Pancreas (tissue), 10 donors: ENCODE measurements at places on chromosomes 11 and 22.

- H3K27ac ChIP-seq: no peak overlapping the region
- no peaks in the 10 kb centered on the region for H3K36me3 ChIP-seq
- H3K4me3 ChIP-seq: no peak overlapping the region
- no peaks in the 10 kb centered on the region for H3K4me1 ChIP-seq
- H3K27me3 ChIP-seq: no peaks in the 10 kb centered on the region
Measured at GRCh38 chr11:77003963-77004362, 30.2 kb upstream of the B3GNT6 start.

DNA sequence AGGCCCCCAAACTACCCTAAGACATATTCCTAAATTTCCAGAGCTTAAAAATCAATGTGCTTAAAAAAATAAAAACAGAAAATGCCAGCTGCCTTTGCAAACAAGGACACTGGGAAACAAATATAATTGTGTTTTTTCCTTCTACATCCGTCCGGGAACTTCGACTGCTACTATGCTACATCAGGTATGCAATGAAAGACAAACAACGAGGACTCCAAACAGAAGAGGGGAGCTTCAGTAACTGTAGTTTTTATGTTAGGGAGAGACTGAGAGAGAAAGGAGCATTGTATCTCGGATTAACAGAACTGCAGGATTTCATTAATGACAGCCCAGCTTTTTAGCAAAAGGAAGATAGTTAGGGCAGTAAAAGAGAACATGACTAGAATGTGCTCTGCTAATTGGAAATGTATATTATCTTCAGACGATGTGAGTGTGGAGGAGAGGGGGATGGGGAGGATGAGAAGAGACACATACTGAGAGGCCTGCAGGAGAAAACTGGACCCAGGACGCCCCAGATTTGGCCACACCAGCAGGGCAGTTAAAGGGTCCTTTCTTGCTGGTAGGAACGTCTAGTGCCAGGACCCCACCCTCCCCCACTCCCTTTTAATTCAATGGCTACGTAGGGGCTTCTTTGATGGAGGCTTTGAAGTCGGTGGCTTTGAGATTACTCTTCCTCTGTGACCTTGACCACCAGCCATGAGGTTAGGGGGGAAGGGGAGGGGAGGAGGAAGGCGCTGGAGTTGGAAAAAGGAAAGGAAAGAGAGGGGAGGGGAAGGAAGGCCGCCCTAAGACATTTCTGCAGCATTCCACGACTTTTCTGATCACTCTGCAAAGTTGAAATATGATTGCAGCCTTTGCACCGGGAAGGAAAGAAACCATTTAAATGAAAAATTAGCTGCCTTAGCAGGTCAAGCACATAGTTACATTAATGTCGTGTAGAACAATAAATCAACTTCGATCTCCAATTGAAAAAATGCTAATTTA lies 187.1 kb downstream of the BLID start:
- H3K4me1 ChIP-seq: no peaks in the 10 kb centered on the region
- DNase-seq: no peak

DNA sequence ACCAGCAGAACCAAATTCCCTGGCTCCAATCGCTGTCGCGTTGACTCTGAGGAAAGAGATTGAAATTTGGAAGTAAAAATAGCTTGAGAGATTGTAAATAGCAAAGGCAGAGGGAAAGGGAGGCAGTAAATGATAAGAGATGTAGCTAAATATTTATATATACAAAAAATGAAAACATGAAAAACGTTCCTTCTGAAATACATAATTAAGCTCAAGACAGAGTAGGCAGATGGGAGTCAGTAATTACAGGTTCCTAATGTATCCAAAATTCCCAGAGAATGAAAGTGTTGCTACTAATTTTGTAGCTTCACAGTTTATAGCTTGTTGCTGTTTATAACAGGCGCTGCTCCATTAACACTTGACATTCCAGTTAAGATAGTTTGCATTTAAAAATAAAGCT lies 648.7 kb downstream of the KCNA4 start:
- no peak overlapping the region for H3K4me3 ChIP-seq
- no peaks in the 10 kb centered on the region for H3K27me3 ChIP-seq
- DNase-seq: no peak

GRCh38 chr11:99066618-99067317 lies 46.0 kb downstream of the CNTN5 start:
- H3K27me3 ChIP-seq: no peaks in the 10 kb centered on the region
- H3K4me1 ChIP-seq: no peaks in the 10 kb centered on the region
- H3K36me3 ChIP-seq: no peaks in the 10 kb centered on the region
- no peak for DNase-seq
- no peak overlapping the region for H3K27ac ChIP-seq

GRCh38 chr11:16982809-16983208 lies 31.4 kb downstream of the PLEKHA7 start:
- DNase-seq: no peak
- H3K27ac ChIP-seq: peak overlapping the region; percentile 71
- H3K4me3 ChIP-seq: no peak overlapping the region
- no peaks in the 10 kb centered on the region for H3K36me3 ChIP-seq

- DNase-seq: no peak
- no peaks in the 10 kb centered on the region for H3K36me3 ChIP-seq
- no peaks in the 10 kb centered on the region for H3K4me1 ChIP-seq
- H3K27me3 ChIP-seq: no peaks in the 10 kb centered on the region
- H3K27ac ChIP-seq: no peak overlapping the region
- no peak overlapping the region for H3K4me3 ChIP-seq
Measured at GRCh38 chr22:39966470-39966869, 6.3 kb downstream of the TMA7B start.

- H3K4me3 ChIP-seq: peak overlapping the region; percentile 15
- H3K27ac ChIP-seq: peak overlapping the region; percentile 95
- peak; percentile 87 for DNase-seq
Measured at GRCh38 chr22:37501610-37502341, 15.6 kb upstream of the MFNG start.

- H3K27ac ChIP-seq: no peak overlapping the region
- no peaks in the 10 kb centered on the region for H3K27me3 ChIP-seq
- no peak overlapping the region for H3K4me3 ChIP-seq
- no peak for DNase-seq
- H3K4me1 ChIP-seq: no peaks in the 10 kb centered on the region
Measured at GRCh38 chr11:64926689-64927088, 2.2 kb downstream of the PPP2R5B start.

DNA sequence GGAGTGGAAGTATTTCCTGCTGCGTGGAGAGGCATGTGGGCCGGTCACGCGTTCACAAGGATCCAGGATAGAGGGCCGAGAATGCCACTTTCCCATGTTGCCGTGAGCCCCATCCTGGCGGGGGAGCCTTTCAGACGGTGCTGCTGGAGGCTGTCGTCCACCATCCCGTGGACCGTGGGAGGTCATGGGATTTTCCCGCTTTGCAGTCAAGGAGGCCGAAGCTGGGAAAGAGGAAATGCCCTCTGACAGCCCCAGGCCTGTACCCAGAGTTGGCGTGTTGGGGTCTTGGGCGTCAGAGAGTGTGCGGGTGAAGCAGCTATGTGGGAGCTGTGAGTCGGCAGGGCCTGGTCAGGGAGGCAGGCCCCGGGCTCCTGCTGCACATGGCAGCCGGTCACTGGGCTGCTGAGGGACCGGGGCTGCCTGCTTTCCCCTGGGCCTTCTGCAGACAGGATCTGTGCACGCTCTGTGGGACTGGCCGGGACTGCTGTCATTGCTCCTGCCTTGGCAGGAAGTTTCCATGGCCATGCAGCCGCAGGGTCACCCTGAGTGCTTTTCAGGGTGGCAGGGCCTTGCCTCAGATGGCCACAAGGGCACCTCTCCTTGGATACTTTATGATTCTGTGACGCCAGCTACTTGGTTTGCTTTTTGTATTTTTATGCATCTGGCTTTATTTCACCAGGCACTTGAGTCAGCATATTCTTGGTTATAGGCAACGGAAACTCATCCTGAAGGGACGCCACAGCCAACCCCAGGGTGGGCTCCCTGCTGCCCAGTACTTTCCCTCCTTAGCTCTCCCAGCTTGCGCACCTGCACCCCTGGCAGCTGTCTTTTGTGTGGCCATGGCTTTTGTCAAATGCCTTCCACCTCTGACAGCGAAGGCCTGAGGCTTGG lies 52.4 kb downstream of the AP2A2 start:
- H3K4me3 ChIP-seq: no peak overlapping the region
- DNase-seq: no peak
- H3K27ac ChIP-seq: no peak overlapping the region
- H3K36me3 ChIP-seq: peaks cover 15% of the 10 kb centered on the region
- no peaks in the 10 kb centered on the region for H3K4me1 ChIP-seq
- no peaks in the 10 kb centered on the region for H3K27me3 ChIP-seq

- H3K36me3 ChIP-seq: no peaks in the 10 kb centered on the region
- no peak overlapping the region for H3K27ac ChIP-seq
- H3K4me3 ChIP-seq: no peak overlapping the region
- no peaks in the 10 kb centered on the region for H3K27me3 ChIP-seq
- no peak for DNase-seq
- H3K4me1 ChIP-seq: peaks cover 4% of the 10 kb centered on the region
Measured at GRCh38 chr11:38173676-38174075, 1575.6 kb upstream of the RAG2 start.

GRCh38 chr22:19832476-19833108 lies 22.1 kb downstream of the GNB1L start:
- H3K36me3 ChIP-seq: no peaks in the 10 kb centered on the region
- H3K27me3 ChIP-seq: no peaks in the 10 kb centered on the region
- no peak for DNase-seq
- H3K27ac ChIP-seq: no peak overlapping the region
- no peaks in the 10 kb centered on the region for H3K4me1 ChIP-seq
- no peak overlapping the region for H3K4me3 ChIP-seq

GRCh38 chr11:105937738-105938137 lies 84.3 kb downstream of the MSANTD4 start:
- H3K4me1 ChIP-seq: no peaks in the 10 kb centered on the region

DNA sequence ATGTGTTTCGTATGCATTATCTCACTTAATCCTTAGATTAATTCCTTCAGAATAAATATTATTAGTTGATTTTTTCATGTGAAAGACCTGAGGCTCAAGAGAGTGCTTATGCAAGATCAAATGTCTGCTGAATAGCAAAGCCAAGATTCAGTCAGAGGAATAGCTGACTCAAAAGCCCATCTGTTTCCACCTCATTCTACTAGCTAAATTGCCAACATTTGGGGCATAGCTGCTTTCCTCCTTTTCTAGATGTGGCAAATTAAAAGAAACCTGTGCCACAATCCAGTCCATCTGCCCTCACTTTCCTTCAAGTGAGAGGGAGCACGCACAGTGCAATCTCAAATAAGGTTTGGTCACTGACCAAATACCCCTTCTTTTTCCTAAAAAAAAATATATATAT lies 121.1 kb downstream of the PAX6 start:
- H3K4me3 ChIP-seq: no peak overlapping the region
- no peaks in the 10 kb centered on the region for H3K27me3 ChIP-seq
- H3K27ac ChIP-seq: no peak overlapping the region
- no peak for DNase-seq
- no peaks in the 10 kb centered on the region for H3K36me3 ChIP-seq
- H3K4me1 ChIP-seq: no peaks in the 10 kb centered on the region

- peaks cover 10% of the 10 kb centered on the region for H3K4me1 ChIP-seq
- H3K4me3 ChIP-seq: peak overlapping the region; percentile 54
- peak overlapping the region; percentile 91 for H3K27ac ChIP-seq
- no peaks in the 10 kb centered on the region for H3K36me3 ChIP-seq
- no peaks in the 10 kb centered on the region for H3K27me3 ChIP-seq
Measured at GRCh38 chr11:61362542-61362875, 335 bp downstream of the TMEM138 start.

DNA sequence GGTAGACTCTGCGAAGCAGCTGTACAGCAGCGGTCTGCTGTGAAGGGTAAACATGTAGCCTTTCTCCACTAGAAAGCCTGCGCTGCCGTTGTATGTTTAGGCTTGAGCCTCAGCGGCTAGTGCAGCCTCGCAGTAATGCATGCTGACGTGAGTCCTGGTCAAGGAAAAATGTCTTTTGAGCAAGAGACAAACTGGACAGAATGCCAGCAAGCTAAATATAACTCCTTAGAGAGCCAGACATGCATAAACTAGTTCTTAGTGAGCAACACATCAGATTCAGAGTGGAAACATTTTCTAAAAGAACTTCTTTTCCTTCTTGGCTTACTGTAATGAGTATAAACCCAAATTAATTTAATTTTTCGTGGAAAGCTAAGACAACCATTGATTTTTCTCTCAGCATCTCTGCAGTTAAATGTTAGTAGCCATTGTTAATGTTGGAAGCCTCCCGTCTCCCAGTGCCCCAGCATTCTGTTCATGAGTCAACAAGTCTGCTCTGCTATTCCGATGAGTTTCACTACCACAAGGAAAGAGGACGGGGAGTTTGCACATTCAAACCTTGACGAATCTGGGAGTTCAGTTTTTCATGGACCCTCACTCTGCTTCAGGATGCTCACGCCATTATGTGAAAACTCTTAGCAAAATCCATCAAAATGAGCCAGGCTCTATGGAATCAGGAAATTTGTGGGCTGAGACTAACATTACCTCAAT lies 51.4 kb downstream of the JAM3 start:
- peaks cover 10% of the 10 kb centered on the region for H3K27me3 ChIP-seq
- H3K4me1 ChIP-seq: no peaks in the 10 kb centered on the region
- H3K36me3 ChIP-seq: no peaks in the 10 kb centered on the region

GRCh38 chr11:123425367-123425766 lies 4.7 kb upstream of the GRAMD1B start:
- no peaks in the 10 kb centered on the region for H3K36me3 ChIP-seq
- no peak for DNase-seq
- no peak overlapping the region for H3K27ac ChIP-seq
- no peak overlapping the region for H3K4me3 ChIP-seq
- H3K4me1 ChIP-seq: no peaks in the 10 kb centered on the region
- H3K27me3 ChIP-seq: peaks cover 14% of the 10 kb centered on the region

DNA sequence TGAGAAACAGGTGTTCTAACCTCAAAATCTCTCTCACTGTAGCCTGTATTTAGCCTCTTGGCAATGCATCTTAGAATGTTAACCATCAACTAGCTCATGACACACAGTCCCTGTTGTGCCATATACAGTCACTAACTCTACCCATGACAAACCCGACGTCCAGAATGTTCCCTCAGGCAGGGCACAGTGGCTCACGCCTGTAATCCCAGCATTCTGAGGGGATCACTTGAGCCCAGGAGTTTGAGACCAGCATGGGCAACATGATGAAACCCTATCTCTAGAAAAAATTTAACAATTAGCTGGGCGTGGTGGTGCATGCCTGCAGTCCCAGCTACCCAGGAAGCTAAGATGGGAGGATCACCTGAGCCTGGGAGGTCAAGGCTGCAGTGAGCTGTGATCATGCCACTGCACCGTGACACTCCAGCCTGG lies 18.2 kb upstream of the CCDC34 start:
- H3K36me3 ChIP-seq: peaks cover 33% of the 10 kb centered on the region
- H3K27me3 ChIP-seq: no peaks in the 10 kb centered on the region
- peak; percentile 56 for DNase-seq
- H3K4me1 ChIP-seq: peaks cover 24% of the 10 kb centered on the region
- H3K27ac ChIP-seq: no peak overlapping the region

DNA sequence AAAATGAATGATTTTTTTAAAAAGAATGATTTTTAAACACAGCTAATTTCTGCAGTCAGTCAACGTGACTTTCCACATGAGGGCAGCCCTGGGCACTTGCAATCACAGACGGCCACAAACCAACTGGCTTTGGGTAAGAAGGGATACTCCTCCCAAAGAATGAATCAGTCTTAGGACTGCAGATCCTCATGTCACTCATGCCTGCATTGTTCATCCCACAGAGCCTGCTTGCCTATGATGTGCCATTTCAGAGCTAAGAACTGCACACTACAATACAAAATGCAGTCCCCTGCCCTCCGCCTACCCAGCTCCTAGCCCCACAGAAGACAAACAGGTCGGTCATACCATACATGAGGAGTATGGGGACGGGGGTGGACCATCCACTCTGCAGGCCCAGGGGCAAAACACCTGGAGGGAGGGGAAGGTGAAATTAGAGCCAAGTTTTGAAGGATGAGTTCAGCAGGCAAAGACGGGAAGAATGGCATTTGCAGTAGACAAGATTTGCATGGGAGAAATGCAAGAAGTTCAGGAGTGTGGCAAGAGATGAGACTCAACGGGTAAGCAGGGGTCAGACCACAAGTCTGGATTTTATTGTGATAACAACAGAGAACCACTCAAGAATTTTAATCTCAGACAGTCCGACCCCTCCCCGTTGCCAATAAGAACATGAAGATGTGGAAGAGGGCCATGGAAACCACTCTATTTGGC lies 24.7 kb downstream of the PACSIN2 start:
- H3K4me3 ChIP-seq: no peak overlapping the region
- H3K27ac ChIP-seq: peak overlapping the region; percentile 90
